ENCODE measurements at places on chromosomes 7 and 10.

- no peak for DNase-seq
Observed at GRCh38 chr10:29285624-29286051, 3.2 kb upstream of the LYZL1 start.

DNA sequence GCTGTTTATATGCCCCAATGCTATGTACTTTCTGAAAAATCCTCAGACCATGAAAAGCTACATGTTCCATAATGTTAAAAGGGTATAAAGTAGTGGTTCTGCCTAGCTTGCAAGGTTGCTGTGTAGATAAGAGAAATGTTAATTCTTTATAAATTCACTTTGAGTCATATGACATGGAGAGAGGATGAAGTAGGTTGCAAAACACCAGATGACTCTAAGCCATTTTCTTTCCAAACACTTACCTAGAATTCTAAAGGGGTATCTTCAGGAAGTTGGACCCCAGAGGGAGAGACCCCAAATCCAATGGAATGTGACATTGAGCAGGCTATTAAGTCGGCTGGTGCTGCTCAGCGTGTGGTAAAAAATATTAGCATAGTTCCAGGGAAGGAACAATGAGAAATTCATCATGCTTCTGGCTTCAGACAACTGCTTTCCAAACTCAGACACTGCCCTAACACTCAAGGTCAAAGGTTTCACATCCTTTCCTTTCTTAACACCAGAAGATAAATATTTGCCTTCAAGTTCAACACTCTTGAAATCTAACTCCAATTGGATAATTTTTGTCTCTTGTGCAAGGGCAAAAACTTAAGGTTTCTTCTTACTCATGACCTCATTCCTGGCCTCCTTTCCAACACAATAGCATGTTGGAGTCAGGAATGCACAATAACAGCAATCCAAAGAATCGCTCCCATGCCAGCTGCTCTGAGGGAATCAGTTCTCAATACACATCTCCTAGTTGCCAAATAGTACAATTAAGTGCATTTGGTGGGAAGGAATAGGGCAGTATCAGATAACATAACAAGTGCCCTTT is 100.7 kb upstream of the AFAP1L2 start:
- no peak for DNase-seq

DNA sequence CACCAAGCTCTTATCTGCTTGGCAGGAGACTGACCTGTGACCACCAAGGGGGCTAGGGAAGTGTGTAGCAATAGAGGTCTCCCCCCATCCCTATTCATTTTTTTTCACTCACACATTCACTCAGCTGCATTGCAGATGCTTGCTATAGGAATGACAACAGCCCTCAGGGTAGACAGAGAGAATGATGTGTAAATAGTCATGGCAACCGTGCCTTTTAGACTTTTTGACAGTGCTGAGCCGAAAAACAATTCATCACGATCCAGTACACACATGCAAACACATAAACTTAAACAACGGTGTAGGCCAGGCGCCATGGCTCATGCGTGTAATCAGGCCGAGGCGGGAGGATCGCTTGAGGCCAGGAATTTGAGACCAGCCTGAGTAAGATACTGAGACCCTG is 7.6 kb upstream of the ELN start:
- no peak for DNase-seq

GRCh38 chr10:80415734-80416478 is 7.6 kb downstream of the PRXL2A start:
- no peak for DNase-seq

DNA sequence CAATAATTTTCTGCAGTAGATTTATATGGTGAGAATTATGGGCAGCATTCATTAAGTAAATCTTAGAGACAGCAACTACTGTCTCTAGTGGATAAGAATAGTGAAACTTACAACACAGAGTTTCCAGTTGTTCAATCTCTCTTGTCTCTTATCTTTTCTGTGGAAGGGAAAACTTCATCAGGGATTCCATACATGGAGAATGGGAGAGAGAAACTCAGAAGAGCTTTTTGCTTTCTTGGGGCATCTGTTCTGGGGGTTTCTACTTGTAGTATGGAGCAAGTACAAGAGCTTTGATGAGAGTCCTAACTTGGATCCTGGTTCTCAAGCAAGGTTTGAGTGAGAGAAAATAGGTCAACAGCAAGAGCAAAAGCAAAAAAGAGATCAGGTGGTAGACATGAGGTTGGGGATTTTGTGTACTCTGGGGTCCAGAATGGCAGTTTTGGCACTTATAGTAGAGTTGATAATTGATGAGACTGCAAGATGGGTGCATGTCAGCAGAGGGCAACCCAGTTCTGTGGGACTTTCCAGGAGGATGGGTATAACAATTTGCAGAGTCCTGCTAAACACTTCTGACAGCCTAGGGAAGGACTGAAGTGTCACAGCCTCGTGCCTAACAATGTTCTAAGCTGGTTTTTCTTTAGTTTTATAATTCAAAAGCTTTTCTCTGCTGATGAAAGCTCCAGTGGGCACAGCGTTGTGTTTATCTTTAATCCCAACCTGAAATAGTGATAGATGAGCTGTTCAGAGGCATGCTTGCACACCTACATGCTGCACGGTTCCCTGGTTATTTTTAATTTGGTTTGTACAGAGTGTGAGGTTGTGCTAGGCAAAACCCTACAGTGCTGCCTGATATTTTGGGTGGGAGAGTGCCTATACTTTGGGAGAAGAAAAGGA is 32.0 kb upstream of the STRIP2 start:
- DNase-seq: peak; percentile 51

DNA sequence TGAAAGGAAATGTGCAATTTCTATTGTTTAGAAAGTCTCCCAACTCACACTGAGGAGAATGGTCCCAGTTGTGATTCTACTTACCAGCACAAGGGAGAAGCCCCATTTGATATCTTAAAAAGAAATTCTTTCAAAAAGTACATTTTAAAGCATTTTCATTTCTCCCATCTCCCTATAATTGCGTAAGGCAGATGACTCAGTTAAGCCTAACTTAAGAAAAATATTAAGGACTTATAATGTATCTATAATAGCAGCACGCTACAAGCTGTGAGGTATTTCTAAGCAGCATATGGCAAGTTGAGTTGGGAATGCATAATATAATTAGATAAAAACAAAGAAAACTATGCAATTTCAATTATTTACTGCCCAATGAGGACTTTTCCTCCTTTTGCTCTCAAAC is 8.5 kb upstream of the NRCAM start:
- no peak for DNase-seq

GRCh38 chr7:133081119-133081598 is 731 bp downstream of the CHCHD3 start:
- DNase-seq: peak; percentile 26

- no peak for DNase-seq
Observed at GRCh38 chr7:137462074-137462715, 118.7 kb upstream of the PTN start.

GRCh38 chr7:44100458-44101302 is 3.5 kb upstream of the AEBP1 start:
- DNase-seq: no peak

GRCh38 chr7:38744746-38745145 is 113.6 kb upstream of the AMPH start:
- peak; percentile 35 for DNase-seq

- DNase-seq: no peak
Observed at GRCh38 chr10:43940898-43941837, 292.5 kb upstream of the ZNF32 start.

GRCh38 chr10:71004176-71005075 is 116.1 kb upstream of the PCBD1 start:
- DNase-seq: no peak

- no peak for DNase-seq
Observed at GRCh38 chr10:68125772-68126171, 16.5 kb downstream of the MYPN start.

All from activated CD4-positive, alpha-beta T cell treated with anti-CD3 and anti-CD28 coated beads, Interleukin-2, Interleukin-6, amounts not matched to agents 100 ng/mL and 50 ng/mL, durations not matched to agents 16 hours and 8 hours (primary cell).